HTR-8/SVneo (cell line): ENCODE measurements at places on chromosomes 2 and 18.

DNA sequence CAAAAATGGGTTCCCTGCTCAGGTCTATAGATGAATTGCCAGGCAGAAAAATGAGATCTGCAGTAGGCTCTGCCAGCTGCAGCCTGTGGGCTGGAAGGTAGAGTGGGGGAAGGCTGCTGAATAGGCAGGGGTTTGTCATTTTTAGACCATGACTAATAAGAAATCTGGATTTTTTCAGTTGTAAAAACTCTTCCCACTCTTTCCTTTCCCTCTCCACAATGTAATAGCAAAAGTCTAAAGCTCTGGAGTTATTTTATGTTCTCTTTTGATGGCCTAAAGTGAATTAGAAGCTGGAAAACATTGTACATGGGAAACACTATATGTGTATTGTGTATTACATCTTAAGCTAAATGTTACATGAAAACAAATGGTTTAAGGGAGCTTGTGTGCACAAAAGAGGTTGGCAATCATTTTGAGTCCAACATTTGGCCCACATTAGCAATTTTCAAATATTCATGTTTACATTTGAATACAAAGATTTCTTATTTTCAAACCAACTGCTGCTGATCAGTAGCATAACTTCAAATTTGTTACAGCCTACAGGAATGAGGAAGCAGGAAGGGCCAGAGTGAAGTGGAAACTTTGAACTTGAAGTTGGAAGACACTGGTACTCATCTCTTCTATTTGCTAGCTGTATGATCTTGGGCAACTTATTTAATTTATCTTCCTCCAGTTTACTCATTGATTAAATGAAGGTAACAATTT, 407.1 kb downstream of the SLC4A3 start:
- peak; percentile 62 for DNase-seq

GRCh38 chr2:163324677-163325076, 411.1 kb downstream of the FIGN start:
- DNase-seq: no peak

GRCh38 chr18:62339106-62339988, 14.2 kb downstream of the TNFRSF11A start:
- DNase-seq: peak; percentile 41

DNA sequence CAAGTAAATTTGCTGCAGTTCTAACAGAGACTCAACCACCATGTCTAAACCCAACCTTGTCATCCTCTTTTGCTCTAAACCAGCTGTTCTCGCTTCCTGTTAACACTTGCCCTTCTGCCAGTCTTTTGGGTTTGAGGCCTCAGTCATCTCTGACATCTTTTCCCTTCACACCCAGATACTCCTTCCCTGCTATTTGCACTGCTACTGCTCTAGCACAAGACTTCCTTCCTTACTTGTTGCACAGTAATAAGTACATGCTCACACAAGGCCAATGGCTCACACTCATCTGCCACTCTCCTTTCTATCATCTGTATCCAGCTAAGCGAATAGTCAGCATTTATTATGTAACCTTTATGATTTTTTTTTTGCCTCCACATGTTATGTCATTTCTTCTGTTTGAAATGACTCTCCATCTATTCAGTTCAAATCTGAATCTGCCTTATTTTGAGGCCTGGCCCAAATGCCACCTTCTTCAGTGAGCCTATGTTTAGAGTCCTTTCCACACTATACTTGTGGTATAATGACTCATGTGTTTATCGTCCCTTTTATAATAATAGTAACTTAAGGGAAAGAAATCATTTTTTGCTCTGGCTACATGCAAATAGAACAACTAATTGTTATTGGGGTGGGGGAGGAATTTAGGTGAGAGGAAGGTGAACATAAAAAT, 22.5 kb upstream of the CDKL4 start:
- no peak for DNase-seq

DNA sequence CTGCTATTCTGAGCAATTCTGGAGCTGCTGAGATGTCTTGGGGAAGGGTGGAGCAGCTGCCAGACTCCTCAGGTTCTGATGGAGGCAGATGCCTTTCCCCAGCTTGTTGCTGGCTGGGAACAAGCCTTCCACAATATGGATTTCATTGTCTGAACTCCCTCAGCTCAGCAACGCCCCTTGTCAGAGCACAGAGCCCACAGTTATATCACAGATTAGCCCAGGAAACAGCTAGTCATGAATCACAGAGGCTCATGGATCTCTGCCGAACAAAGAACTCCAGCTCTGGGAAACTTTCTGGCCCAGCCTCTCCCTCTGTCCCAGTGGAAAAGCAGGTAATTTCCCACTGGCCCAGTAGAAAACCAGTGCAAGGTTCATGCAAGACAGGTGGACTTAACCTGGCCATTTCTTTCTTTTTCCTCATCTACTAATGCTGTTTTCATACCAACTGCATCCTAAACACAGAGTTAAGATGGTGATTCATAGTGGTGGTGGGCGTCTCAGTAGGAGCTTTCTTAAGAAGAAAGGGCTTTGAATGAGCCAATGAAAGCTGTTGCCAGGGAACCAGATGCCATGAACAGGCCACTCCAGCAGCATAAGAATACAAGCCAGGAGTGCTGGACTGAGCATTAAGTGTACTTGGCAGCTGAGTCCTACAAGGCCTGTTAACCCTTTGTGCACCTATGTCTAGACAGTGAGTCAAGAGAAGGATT, 8.7 kb upstream of the KIAA2012 start:
- DNase-seq: peak; percentile 35

GRCh38 chr2:124025891-124026434, 876 bp downstream of the CNTNAP5 start:
- DNase-seq: no peak

DNA sequence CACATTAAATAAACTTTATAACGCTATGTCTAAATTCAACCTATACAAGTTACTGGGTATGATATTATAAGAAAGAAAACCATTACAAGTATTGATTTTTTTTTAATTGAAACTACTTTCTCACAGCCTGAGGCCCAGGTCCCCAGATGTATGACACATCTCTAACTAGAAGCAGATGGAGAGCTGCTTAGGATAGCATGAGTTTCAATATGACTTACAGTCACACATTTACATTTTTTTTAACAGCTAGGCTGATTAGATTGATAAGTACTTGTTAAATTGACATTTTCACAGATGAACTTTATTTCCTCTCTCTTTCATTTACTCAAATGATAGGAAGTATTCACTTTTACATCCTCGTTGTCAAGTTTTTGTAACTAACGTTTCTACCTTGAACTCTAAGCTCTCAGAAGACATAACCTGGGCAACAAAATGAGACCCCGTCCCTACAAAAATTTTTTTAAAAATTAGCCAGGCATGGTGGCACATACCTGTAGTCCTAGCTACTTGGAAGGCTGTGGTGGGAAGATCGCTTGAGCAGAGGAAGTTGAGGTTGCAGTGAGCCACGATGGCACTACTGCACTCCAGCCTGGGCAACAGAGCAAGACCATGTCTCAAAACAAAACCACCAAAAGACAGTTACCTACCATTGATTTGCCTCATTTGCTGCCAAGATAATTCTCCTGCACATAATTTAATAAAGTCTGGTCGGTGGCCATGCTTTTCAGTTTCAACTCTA, 52.4 kb downstream of the STK39 start:
- no peak for DNase-seq

DNA sequence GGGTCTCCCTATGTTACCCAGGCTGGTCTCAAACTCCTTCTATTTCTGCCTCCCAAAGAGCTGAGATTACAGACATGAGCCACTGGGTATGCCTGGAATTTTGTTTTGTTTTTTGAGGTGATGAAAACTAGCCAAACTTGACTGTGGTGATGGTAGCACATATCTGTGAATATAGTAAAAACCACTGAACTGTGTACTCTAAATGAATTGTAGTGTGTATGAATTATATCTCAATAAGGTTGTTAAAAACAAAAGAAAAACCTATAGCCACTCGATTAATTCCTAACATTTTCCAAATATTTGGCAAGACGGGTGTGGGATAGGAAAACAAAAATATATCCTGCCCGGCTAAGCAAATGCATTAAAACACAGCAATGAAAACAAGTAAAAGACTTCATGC, 1302.3 kb upstream of the CHAC2 start:
- DNase-seq: peak; percentile 1

DNA sequence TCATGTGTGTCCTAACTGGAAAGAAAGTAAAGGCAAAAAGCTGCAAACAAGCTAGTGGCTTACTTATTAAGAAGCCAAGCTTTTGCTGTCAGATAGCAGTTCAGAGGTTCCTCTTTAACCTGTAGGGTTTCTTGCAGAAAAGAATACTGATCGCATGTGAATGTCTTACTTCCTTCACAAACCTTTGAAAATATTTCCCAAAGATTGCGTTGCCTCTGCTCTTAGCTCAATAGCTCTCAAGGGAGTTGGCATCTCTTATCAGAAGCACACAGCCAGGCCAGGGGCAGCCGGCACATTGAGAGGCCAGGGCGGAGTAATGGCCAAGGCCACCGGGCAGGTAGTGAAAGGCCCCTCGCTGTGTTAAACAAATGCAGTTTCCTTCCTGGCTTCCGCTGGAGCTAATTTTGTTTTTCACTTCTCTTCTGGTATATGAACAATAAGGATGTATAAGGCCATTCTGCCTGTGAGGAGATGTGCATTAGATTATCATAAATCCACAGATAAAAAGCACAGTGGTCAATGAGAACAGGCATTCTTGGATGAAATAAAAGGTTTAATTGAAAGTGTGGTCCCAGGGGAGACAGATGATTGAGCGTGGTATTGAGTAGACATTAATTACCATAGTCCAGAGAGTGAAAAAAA, 542.4 kb upstream of the NRP2 start:
- DNase-seq: no peak

DNA sequence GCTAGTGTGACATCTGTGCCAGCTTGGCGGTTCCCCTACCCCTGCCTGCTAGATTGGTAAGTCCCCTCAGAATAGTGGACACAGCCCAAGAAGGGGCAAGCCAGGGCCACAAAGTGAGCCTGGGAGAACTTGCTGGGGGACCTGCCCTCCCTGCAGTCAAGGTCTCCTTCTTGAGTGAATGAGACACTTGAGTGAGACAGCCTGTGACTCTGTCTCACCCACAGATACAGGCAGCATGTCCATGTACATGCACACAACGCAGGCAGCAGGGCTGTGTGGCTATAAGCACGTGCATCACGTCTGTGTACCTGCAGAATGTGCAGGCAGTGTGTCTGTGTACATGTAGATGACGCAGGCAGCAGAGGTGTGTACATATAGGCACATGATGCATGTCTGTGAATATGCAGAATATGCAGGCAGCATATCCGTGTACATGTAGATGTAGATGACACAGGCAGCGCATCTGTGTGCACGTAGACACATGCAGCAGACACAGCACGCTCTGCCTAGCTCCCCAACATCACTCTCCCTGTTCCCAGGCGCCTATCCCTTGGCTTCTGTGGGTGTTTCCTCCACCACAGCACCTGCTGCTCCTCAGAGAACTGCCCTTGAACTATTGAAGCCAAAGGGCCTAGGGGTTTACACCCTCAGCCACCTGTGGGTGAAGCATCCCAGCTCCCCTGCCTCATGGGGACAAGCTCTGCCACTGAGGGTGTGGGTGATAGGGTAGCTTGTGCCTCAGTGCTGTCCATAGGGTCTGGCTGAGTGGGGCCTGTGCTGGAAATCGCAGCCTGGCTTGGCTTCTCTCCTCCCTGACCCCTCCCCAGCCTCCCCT, 147.2 kb upstream of the TWIST2 start:
- no peak for DNase-seq

- DNase-seq: no peak
Measured at GRCh38 chr2:64700133-64700809, 46.6 kb upstream of the SERTAD2 start.

DNA sequence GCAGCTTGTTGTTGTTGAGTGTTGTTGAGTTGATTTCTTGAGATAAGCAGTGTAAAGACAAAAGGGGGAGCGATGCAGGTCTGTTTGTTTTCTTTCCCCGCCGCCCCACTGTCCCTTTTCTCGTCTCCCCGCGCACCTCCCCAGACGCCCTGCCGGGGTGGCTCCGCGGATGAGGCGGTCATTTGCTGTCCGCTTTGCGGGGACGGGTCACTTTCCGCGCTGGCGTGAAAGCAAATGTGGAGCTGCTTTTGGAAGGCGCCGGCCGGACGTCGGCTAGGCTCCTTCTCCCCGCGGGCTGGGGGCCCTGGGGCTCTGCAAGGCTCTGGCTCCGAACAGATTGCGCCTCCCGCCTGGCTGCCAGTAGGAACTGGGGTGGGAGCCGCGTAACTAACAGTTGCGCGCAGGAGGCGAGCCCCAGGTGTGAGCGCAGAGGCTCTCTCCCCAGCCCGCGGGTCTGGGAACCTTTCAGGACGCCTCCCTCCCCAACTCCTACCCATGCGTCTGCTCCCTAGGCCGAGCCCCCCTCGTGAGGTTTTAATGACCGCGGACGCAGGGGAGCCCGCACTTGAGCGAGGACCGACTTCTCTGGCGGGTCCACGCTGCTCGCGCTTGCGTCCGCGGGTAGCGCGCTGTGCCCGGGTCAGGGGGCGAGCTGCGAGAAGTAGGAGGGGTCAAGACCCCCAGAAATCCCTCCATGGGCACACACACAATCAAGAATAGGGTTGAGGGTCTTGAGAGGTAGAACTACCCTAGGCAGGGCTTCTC, 146.6 kb downstream of the MEIS1 start:
- no peak for DNase-seq

DNA sequence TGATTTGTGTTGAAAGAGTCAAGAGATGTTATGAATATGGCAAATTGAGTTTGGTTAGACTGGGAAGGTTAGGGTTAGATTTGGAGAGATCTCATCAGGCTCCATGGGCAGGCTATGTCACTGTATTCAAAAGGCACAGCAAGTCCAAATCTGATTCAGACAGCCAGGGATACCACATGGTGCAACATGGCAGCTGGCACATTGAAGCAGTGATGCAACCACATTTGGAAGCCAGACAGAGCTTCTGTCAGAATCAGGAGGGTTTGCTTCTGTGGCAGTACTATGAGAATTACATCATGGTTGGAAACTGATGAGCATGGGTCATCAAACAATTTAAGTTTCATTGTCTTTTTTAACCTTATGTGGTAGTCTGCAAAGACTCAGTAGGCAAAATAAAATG, 772.2 kb downstream of the SUCLG1 start:
- DNase-seq: no peak

- DNase-seq: no peak
Measured at GRCh38 chr2:228703152-228703551, 521.7 kb upstream of the SPHKAP start.
